ENCODE measurements at places on chromosomes 4 and X.

GRCh38 chr4:7744142-7744804 is 195.4 kb downstream of the AFAP1 start:
- DNase-seq = no peak

DNA sequence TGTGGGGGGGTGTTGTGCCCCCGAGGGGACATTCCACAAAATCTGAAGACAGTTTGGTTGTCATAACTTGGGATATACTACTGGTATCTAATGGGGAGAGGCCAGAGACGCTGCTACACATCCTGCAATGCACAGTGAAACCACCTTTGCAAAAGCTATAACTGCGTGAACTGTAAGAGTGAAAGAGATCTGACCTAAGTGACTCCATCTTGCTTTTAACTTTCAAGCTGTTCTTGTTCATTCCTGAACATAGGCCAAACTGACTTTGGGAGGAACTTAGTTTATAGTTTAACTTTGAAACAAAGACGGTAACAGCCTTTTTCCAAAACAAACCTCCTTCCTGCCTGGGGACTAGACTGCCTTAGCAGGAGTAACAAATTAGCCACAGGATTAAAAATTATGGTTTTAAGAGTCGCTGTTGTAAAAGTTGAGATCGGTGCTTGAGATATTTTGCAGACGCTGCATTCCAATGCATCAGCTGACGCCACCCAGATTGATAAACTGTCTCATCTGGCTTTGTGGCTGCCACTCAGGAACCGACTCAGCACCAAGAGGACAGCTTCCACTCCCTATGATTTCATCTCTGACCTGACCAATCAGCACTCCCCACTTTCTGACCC is 70.9 kb downstream of the ATXN3L start:
- no peak for DNase-seq

DNA sequence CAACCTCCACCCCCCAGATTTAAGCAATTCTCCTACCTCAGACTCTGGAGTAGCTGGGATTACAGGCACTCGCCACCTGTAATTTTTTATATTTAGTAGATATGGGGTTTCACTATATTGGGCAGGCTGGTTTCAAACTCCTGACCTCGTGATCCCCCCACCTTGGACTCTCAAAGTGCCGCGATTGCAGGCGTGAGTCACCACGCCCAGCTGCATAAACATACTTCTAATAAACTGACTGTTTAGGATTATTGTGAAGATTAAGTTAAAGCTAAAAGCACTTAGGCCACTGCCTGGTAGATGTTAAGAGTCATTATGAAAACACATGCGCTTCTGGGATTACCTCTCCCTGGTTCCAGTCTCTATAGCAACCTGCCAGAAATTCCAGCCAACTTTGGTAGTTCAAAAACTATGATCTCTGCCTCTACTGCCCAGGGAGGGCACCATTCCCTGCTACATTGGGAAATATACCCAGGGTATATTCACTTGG is 30.2 kb upstream of the GRIA3 start:
- no peak for DNase-seq

GRCh38 chr4:8336412-8337075 is 67.0 kb downstream of the HTRA3 start:
- no peak for DNase-seq

- DNase-seq = no peak
These were observed 112.9 kb downstream of the CEP44 start for GRCh38 chr4:174396599-174397110.

DNA sequence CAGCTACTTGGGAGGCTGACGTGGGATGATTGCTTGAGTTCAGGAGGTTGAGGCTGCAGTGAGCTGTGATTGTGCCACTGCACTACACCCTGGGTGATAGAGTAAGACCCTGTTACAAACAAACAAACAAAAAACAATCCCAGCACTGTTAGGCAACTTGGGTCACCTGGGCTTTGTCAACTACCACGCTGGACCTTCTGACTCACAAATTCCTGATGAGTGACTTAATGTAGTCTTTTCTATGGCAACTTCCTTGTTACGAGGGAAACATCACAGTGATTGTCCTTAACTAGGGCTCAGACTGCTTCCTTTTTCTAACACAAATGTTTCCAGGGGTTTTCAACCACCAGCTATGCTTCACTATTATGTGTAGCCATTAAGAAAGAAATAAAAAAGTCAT is 128.8 kb upstream of the GPC4 start:
- DNase-seq = no peak

DNA sequence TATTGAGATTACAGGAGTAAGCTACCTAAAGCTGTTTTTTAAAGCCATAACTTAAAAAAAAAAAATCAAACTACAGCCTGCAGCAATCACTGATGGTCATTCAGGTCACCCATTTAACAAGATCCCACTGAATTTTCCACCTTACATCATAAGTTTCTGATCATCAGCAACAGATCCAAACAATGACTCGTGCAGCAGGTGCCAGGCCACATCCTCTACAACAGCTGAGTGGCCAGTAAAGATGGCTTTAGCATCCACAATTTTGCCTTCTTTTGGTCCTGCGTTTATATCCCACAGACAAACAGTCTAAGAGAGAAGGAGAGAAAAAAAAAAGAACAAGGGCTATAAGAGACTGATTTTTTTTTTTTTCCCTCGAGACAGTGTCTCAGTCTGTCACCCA is 16.6 kb downstream of the RBBP7 start:
- no peak for DNase-seq
